ENCODE measurements at places on chromosomes 5 and 9.

GRCh38 chr5:130884023-130884422 is 281.0 kb downstream of the HINT1 start:
- DNase-seq: no peak

GRCh38 chr9:81132318-81132717 is 557.0 kb downstream of the TLE1 start:
- no peak for DNase-seq

DNA sequence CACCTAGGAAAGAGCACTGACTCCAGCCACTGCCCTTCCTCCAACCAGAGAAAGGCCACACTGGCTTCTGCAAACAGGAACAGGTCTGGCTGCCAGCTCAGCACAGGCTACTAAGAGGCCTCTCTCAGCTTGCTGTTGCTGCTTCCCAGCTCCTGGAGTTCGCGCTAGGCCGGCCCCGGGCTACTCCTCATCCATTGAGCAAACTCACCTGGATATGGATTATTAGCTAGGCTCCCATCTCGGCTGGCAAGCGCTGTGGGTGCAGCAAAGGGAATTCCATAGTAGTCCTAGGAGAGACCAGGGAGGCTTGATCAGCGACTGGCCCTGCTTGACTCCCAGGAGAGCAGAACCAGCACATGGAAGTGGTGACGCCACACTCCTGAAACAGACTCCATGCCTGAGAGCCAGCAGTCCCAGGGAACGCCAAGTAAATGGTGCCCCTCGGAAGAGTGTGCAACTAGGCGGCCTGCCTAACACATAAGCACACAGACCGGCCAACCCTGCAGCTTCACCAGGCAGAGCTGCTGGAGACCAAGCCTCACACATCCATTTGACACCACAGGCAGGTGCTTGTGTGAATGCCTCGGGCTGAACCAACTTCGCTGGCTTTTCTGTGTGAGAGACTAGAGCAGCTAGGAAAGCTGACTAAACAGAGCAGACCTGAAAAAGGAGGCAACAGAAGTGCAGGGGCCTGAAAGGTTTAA is 107.2 kb downstream of the UBE2R2 start:
- no peak for DNase-seq

DNA sequence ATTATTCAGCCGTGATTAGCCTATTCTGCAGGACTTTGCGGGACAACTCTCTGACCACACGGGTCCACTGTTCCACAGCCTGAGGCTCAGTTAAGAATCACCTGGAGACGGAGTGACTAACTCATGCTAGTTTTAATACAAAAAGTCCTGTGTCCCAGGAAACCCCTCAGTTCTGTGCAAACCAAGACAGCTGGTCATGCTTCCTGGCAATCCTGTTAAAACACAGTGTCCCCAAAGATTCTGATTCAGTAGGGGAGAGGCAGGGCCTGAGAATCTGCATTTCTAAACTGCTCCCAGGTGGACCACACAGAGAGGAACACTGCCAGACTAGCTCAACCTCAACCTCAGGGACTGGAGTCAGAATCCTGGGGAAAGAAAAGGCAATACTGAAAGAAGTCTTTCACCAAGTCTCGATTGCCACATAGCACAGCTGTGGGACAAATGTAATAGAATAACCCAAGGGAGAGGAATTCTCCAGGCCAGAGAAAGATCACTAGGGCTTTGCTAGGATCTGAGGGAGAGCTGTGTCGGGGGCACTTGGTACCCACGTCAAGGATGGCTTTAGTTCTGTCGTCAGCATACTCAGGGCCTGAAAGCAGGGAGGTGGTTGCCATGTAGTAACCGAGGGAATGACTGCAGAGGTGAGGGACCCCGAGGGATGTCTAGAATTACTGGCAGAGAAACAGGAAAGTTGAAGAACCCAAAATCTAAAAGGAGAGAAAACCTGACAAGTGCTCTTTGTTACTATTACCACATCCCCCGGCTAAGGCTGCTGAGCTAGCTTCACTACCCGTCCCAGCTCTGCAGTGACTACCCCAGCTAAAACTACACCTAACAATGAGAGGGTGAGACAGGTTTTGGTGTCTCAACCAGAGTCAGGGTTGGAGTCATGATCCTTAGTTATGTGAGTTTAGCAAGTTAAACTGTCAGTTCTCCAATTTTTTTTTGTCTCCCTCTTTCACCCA is 8.6 kb downstream of the SUSD1 start:
- DNase-seq: no peak

DNA sequence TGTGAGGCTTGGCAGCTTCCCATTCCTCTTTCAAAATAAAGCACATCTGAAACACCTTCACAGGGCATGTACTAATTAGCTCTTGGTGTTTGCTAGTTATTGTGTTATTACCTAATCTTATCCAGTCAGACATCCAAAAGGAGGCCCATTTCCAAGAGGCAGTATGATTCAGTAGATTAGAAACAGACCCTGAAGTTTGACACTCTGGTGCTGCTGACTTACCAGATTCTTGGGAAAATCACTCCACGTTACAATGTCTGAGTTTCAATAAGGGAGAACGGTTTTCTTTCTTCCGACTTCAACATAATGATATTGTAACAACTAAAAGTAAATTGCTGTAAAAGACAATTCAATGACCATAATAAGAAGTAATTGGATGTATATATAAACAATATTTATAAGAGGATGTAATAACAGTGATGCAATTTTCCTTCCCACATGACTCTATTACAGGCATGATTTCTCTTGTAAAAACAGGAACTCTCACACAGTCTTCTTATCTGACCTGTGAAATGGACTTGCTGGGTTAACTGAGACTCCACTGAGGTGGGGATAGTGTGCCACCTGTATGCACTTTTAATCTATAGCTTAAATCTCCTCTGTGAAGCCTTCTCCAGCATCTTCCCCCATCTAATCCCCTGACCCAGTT is 181.3 kb upstream of the ELL2 start:
- DNase-seq: peak; percentile 11

DNA sequence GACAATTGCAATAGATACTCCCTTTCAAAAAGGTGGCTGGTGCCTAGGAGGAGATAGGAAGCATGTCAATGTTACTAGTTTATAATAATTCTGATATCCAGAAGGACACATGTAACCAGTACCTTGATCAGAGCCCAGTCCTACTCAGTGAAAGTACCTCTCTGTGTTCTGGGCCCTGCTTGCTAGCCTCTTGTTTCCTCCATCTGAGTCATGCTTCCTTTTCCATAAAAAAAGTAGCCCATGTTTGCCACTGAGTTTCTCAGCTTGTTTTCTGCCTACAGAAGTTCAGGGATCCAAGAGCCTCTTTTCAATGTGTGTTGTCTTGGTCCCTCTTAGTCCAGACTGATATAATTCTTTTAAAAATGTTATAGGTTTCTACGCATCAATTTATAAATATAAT is 149.0 kb downstream of the SSBP2 start:
- DNase-seq: peak; percentile 84

DNA sequence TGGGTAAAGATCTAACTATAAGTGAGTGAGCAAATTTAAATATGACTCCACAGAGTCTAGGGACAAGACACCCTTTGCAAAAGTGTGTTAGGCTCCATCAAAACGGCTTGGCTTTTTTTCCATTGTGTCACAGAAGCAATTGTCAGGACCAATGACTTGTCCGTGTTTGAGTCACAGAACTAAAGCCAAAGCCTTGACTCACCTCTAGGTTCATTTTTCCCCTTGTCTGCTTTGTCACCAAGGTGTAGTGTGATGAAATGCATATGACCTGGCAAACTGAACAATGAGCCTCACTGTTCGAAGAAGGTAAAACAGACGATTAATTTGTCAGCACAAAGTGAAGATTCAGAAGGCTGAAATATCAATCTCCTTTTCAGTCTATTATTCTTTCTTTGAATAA is 331.0 kb downstream of the GLIS3 start:
- no peak for DNase-seq

- peak; percentile 32 for DNase-seq
Observed at GRCh38 chr9:5851445-5851844, 18.5 kb upstream of the ERMP1 start.

DNA sequence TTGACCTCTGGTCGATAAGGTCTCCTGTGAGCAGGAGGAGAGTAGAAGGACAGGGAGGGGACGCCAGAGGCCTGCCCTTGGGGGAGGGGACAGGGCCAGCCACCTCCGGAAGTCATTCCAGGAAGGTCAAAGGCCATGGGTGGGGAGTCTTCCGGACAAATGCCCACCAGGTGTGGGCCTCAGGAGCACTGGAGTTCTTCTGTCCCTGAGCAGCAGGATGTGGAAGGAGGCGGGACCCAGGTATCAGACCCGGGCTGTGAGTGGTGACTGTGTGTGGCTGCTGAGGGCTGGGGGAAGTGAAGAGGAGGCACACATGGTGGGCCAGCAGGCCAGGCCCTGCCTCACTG is 13.9 kb downstream of the FGF18 start:
- DNase-seq: no peak

GRCh38 chr5:60503771-60504170 is 196.2 kb downstream of the DEPDC1B start:
- no peak for DNase-seq

DNA sequence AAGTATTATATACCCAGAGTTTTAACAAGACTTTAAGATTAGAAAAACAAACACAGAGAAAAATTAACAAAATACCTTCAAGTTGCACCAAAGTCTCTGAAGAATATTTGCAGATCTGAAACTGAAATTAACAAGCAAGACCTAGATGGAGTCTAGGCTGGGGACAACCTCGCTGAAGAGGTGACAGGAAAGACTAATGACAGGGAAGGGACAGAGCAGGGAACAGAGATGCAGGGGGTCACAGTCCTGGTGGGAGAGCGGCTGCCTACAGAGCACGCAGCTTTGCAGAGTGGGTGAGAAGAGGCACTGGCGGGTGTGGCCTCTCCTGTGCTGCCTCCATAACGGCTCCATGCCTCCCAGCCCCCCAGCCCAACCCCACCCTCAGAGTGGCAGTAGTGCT is 13.5 kb downstream of the RETREG1 start:
- no peak for DNase-seq
